ENCODE measurements at places on chromosomes 1 and 21.
A peak's percentile ranks its signal among the peaks of the same experiment; 100 is the strongest.

- DNase-seq: peak; percentile 17
These were observed 13.6 kb upstream of the FAM89A start for GRCh38 chr1:231053493-231054162.

GRCh38 chr1:218778257-218779126 lies 395.2 kb upstream of the LYPLAL1 start:
- DNase-seq: no peak

- no peak for DNase-seq
These were observed 22.5 kb upstream of the SRP9 start for GRCh38 chr1:225754940-225755641.

- DNase-seq: no peak
These were observed 67.2 kb upstream of the BARHL2 start for GRCh38 chr1:90784186-90784847.

GRCh38 chr21:41931041-41931451 lies 22.8 kb downstream of the C2CD2 start:
- DNase-seq: no peak

GRCh38 chr1:160066829-160067745 lies 2.9 kb downstream of the KCNJ10 start:
- no peak for DNase-seq

DNA sequence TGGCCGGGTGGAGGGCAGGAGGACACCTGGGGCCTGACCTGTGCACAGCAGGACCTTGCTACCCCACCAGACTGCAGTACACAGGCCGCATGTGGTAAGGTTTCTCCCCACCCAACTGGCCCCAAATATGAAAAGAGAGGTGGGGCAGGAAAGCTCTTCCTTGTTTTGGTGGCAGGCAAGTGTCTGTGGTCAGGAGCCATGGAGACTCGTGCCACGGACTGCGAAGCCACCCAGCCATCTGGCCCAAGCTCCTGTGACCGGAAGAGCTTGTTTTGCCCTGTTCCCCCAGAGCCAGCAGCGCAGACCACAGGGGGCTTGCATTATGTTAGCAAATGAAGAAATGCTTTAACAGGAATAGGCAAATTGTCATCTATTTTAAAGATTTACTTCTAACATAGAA lies 54.9 kb downstream of the OLIG1 start:
- no peak for DNase-seq

- no peak for DNase-seq
These were observed 4.4 kb downstream of the THAP3 start for GRCh38 chr1:6628971-6629479.

- peak; percentile 55 for DNase-seq
These were observed 166.7 kb downstream of the ADGRL4 start for GRCh38 chr1:78839704-78840277.

DNA sequence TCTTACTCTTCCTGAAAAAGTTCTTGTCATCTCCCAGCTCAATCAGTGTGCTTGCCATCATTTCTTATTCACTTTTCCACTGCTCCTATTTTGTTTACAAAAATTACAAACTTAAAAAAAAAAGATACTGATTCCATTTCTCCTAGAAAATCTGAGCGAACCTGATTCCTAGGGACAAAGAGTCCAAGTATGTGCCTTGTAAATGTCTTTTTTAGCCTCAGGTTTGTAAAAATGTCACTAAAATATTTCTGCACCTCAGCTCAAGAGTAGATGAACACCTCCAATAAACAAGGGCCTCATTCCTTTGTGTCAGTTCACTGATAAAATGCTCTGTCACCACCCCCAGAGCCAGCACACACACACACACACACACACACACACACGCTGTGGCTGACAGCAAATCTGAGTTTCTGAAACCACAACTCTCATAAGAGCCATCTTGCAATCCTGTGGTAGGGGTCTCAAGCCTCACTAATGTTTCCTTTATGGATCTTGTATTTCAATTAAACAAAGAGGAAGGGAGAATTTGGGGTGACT lies 299.2 kb downstream of the PBX1 start:
- no peak for DNase-seq

- DNase-seq: no peak
These were observed 36.6 kb downstream of the H3-3A start for GRCh38 chr1:226098870-226099835.

DNA sequence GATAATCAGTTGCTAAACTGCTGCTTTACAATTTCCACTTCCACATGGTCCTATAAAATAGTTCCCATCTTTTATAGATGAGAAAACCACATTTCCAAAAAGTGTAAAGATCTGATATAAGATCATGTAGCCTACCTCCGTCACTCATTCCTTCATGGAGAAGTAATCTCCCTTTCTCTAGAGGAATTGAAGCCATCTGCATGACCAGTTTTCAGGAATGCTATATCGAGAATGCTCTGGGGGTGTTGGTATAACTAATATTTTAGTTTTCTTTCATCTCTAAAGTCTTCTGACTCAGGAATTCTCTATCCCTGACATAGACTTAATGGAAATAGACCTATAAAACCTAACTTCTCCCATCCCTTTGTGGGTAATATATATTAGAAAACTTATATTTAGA lies 173.0 kb upstream of the UBE2U start:
- DNase-seq: no peak

GRCh38 chr1:218078916-218079315 lies 206.2 kb upstream of the RRP15 start:
- DNase-seq: no peak
